ENCODE measurements at places on chromosomes 4 and X.

DNA sequence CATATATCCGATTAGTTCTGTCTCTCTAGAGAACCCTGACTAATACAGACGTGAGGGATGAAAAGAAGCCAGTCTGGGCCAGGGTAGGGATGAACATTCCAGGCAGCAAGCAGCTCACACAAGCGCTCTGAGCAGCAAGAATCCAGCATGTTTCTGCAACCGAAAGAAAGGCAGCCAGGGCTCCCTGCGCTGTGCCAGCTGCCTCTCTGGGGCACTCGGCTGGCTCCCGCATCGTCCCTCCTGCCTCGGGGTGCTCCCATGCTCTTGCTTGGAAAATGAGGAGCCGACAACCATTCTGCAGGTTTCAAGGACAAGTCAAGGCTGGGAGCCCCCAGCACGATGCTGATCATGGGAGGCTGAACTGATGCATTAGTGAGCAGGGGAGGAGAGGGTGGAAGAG is 7.0 kb downstream of the JAKMIP1 start:
- DNase-seq: no peak

- DNase-seq: no peak
Observed at GRCh38 chr4:82282875-82283274, 90.9 kb downstream of the HNRNPD start.

GRCh38 chr4:113827285-113827684 is 65.7 kb upstream of the CAMK2D start:
- DNase-seq: no peak

GRCh38 chr4:89283226-89284009 is 24.2 kb downstream of the GPRIN3 start:
- DNase-seq: no peak

DNA sequence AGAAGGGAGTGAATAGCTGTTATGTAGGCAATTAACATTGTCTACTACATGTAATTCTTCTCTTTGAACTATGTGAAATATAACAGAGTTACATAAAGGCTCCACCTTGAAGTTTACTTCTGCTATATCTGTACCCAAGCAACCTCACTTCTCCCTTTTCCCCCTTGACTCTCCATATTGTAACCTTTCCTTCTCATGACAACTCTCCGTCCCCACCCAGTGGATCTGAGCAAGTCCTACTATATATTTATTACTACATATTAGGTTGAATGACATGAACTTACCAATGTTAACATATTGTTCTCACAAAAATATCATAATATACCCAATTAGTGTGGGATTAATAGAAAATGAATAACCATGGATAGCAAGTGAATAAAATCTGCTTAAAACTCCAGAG is 93.2 kb upstream of the ATP8A1 start:
- no peak for DNase-seq

- DNase-seq: no peak
Observed at GRCh38 chr4:159926871-159927270, 824.0 kb downstream of the RAPGEF2 start.

- no peak for DNase-seq
Observed at GRCh38 chrX:10759141-10759799, 138.9 kb upstream of the MID1 start.

GRCh38 chr4:45663628-45664081 is 460.2 kb downstream of the GABRG1 start:
- no peak for DNase-seq

DNA sequence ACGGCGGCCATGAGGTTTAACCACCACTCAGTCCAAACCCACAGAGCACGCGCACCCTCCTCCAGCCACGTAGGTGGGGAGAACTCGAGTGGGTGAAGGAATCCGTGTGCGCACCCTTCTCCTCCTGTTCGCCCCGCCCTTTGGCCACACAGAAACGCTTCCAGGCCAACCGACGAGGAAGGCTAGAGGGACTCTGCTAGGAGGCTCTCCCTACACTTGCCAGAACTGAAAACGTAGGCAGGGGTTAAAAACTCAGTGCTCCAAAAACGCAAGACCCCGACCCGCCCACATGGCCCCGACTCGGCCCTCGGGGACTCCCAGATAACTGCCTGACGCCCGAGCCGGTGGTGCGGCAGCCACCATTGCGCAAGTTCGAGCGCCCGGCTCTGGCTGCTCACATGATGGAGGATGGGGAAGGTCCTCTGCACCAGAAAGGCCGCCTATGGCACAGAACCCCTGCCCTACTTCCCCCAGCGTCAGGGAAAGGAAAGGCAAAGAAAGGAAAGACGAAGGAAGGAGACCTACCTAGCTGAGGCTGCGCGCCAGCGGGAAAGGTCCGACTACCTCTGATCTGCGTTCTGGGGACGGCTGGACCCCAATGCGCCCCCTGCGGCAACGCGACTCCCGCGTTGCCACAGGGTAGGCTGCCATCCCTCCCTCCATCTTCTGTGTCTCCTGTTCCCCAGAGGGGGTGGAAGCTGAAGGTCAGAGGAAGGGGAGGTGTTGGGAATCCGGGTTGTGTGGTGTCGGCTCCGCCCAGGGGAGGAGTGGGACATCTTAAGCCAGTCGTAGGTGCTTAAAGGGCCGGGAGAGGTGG is 201.9 kb upstream of the AGTR2 start:
- DNase-seq: no peak

DNA sequence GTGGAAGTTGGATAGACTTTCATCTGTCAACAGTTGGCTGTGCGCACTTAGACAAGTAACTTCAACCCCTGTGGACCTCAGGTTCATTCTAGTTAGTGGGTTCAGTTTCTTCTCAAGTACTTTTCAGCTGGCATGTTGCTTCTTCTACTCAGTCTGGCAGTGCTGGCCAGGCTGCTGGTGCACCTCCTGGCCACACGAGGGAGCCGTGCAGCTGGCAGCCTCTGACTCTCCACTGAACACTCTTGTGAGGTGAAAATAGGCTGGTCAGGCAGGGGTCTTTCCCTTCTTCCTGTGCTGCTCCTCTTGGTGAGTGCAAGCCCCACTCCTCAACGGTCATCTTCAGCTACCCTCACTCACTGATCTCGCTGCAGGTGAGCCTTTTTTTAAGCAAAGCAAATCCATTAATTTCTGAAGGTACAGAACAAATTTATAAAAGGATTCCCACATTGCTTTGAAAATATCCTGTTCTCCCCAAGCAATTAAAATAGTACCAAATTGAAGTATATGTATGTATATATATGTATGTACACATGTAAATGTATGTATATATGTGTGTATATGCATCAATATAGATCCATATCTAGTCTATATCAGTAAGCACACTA is 30.6 kb downstream of the LONRF3 start:
- peak; percentile 34 for DNase-seq

- DNase-seq: no peak
Observed at GRCh38 chr4:76708971-76709771, 188.8 kb downstream of the SOWAHB start.

- DNase-seq: no peak
Observed at GRCh38 chrX:117835034-117835433, 281.6 kb downstream of the KLHL13 start.

DNA sequence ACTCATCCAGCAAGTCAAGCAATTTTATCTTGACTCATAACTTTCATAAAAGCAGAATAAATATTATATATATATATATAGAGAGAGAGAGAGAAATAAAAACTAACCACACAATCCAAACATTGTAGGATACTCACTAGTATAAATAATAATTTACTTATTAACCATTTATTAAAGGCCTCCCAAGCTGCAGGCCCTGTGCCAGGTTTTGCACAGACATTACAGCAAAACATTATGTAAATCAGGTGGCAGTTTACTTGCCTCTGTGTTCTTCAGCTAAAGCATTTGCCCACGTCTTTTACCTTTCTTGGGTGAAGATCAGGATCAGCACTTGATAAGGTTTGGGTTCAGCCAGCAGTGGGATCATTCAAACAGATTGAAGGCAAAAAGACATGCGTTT is 75.6 kb downstream of the CLDN22 start:
- DNase-seq: no peak

- no peak for DNase-seq
Observed at GRCh38 chrX:107451731-107452130, 2.3 kb downstream of the FRMPD3 start.

DNA sequence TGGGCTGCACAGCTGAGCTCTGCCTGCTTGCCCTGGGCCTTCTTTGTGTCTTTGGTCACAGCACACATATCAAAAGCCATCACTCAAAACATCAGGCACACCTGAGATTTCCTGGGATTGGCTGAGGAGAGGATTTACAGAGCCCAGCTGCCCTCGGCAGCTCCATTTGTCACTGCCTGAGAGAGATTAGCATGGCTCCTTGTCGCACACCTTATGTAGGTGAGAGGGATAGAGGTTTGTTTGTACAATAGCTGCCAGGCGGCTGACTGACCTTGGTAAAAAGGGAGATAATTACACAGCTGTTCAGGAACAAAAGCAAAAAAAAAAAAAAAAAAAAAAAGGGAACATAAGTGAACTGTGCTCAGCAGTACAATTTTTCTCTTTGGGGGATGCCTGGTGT is 63.2 kb downstream of the MGST2 start:
- DNase-seq: no peak

GRCh38 chr4:73770917-73771316 is 30.5 kb downstream of the CXCL8 start:
- DNase-seq: no peak

- no peak for DNase-seq
Observed at GRCh38 chr4:118400356-118400755, 47.6 kb upstream of the PRSS12 start.

DNA sequence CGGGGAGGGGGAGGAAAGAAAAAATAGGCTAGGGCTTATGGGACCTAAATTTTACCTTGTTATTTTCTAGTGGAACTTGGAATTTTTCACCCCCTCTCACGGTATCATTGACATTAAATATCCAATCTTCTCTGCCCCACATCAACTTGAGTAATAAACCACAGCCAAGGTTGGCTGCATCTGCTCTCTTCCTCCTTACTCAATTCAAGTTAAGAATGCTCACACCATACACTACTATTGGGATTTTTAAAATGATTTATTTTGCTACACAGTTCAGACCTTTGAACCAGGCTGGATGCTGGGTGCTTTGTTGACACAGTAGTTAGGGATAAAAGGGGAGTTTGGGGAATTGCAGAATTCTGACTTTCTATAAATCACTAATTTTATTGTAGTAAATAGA is 78.2 kb upstream of the DHX15 start:
- no peak for DNase-seq

DNA sequence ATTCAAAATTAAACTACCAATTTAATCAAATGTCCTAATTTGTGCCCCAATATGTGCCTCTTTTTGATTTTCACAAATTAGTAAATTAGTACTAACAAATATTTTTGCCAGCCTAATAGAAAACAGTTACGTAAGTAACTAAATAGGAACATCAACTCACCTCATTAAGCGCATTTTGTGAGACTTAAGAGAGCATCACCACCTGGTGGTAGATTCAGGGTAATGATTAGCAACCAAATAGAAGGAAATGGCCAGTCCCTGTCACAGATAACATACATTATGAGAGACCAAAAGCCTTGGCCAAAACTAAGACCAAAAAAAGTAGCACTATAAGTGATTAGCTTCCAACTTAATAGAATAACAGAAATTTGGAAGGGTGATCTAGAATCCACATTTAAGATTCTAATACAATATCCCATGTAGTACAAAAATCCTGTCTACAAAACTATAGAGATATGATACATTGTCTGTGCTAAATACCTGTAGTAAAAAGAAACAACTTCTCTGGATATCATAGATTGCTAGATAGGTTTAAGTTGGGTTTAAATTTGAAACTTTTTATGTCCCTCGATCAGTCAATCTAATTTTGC is 46.7 kb downstream of the C4orf46 start:
- DNase-seq: no peak

DNA sequence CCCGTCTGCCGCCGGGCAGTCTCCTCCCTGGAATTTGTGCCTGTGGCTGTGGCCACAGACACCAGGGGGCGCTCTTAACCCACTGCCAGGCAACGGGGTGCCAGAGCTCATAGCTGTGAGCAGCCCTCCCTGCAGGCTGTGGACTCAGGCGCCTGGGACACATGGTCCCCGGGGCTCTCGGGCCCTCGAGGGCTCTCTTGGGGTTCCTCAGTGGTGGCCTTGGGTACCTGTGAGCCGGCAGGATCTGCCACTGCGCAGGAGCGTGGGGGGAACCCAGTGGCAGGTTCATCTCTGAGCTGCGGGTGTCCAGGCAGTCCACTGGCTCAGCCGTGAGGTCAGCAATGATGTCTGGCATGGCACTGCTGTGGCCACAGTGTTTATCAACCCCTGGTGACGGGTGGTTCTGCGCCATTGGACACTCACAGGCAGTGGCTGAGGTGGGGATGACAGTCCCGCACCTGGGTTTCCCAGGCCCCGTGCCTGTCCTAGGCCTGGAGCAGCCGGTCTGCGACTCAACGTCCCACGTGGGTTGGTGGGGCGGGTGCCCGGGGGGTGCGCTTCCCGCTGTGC is 37.2 kb downstream of the PCGF3 start:
- peak; percentile 81 for DNase-seq

- DNase-seq: no peak
Observed at GRCh38 chr4:181908168-181908567, 335.0 kb upstream of the TENM3 start.

GRCh38 chr4:84582988-84583875 is at the start of gene CDS1:
CDS1 (plus strand) TSS chr4:84583127; CDS start chr4:84583402, 275 bp downstream.
- no peak for DNase-seq

GRCh38 chrX:68648960-68649359 is 1.5 kb downstream of the STARD8 start:
- no peak for DNase-seq

- no peak for DNase-seq
Observed at GRCh38 chr4:156968479-156968984, 3.1 kb downstream of the PDGFC start.

DNA sequence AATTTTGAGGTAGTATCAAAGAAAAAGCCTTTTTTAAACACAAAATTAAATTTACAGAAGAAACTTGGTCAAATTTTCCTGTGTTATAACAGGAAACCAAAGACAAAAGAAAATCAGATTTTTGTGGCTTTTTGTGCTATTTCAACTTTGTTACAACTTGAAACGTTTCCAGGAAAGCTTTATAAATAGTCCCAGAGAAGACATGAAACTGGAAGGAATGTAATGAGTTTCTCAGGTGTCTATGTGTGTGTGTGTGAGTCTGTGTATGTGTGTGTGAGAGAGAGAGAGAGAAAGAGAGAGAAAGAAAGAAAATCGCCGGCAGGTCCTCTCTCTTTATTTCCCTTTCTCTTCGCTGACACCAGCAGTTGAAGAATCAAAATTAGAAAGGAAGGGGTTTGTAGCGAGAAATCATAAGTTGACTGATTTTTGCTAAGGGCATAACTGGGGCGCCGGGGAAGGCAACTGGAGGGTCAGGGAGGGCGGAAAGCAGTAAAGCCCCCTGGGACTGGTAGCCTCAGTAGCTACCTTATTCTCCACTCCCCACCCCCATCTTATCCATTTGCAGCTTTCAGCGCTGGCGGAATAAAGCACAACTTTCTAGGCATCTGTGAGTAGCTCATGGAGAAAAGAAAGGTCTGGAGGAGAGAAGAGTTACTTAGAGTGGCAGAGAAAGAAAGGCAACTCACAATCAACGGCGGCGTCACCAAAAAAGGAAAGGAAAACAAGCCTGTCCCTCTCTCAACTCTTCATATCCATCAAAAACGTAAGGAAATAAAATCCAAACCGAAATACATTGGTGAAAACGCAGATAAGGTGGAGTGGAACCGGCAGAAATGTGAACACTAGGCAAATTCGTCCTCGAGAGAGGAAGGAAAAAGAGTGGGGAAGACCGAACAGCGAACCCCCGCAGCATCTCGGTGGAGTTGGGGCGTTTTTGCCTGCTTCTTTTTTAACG is 1.3 kb downstream of the TMEM47 start:
- DNase-seq: no peak

Measured in activated CD4-positive, alpha-beta T cell treated with anti-CD3 and anti-CD28 coated beads for 24 hours (primary cell).